ENCODE measurements at places on chromosomes 4 and X. TPM values are rescaled to one million over a fixed set of nuclear protein-coding genes. Genes with fewer than 3 reads are reported as not detected.

The FAM47A gene
- not detected for total RNA-seq

The PCDH11X gene
- 0.17 TPM for total RNA-seq

The TLR2 gene
- 2.0 TPM for total RNA-seq

The ALB gene
- not detected for total RNA-seq

The ITGB1BP2 gene
- 5.9 TPM for total RNA-seq

The SPATA4 gene
- not detected for total RNA-seq

The DKK2 gene
- 0.36 TPM for total RNA-seq

The FHDC1 gene
- total RNA-seq = 16.1 TPM

The GATA1 gene
- not detected for total RNA-seq

The P2RY4 gene
- 5.7 TPM for total RNA-seq

The POU4F2 gene
- not detected for total RNA-seq

The TCEAL3 gene
- 29.7 TPM for total RNA-seq

The ACE2 gene
- 23.2 TPM for total RNA-seq

The SRPX gene
- total RNA-seq = 50.7 TPM

GRCh38 chr4:52371841-52372240 is 287.3 kb downstream of the USP46 start:
- DNase-seq = no peak

DNA sequence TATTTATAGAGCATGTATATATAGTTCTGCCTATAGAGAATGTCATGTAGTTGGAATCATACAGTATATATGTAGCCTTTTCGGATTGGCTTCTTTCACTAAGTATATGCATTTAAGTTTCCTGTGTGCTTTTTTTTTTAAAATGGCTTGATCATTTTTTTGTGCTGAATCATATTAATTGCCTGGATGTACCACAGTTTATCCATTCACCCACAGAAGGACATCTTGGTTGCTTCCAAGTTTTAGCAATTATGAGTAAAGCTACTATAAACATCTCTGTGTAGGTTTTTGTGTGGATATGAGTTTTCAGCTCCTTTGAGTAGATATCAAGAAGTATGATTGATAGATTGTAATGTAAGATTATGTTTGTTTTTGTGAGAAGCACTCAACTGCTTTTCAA is 23.8 kb downstream of the PTTG2 start:
- DNase-seq = no peak

- DNase-seq = no peak
Measured at GRCh38 chrX:17697191-17697590, 40.1 kb upstream of the SCML1 start.

DNA sequence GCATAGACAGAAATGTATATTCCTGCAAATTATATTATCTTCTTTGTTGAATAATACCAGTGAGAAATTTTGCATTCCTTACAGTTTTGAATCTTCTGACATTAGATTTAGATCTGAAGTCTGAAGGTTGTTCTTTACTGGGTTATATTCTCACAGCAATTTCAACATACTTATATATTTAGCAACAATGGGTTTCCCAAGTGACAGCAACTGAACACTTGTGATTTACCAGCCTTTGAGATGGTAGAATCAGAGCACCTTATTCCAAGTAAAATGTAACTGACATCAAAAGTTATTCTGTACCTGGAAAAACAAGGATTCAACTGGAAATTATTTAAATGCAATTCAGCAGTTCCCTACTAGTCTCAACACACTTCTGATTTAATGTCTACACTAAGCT is 66.0 kb downstream of the RELL1 start:
- no peak for DNase-seq

DNA sequence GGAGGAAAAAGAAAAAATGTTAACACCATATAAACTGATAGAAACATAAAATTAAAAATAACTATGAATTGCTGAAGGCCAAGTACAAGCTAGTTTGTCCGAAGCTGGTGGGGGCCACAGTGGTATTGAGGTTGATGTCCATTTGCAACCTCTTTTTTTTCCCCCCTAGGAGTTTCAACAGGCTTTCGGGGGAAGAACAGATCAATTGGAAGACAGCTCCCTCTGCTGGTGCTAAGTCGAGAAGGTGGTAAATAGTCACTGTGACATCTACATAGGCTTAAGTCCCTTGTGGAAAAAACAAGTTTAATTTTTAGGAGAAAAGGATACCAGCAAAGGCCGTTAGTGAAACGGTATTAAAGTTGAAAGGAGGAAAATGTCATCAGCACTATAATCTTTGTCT is 115.7 kb upstream of the ZXDA start:
- DNase-seq = peak; percentile 44

DNA sequence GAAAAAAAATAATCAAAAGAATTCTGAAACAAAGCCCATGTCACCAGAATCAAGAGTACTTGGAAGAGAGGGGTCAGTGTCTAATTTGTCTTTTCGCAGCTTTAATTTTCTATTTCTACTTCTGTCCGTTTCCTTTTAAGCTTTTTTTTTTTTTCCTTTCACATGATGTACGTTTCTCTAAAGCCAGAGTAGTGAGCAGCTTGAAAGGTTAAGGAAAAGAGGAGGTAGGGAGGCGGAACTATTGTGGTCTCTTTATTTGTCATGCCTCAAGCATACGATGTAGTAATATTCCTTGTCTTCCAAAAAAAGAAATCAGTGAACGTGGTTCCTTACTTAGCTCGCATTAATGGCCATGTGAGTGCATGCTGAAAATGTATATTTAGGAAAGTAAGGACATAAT is 311.5 kb downstream of the TENM3 start:
- DNase-seq = no peak

DNA sequence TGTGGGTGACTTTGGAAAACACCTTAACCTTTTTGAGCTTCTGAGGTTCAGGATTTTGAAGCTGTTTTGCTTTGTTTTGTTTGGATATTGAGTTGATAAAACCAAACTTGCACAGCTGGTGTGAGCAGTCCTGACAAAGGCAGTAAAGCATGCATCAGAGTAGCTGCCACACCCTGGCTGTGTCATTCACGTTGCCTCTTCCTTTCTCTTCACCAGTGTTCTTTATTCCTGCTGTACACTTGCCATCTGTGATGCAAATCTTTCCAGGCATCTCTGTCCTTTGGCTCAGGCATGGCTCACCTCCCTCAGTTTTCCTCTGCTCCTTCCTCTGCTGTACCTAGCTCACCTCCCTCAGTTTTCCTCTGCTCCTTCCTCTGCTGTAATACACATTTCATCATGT is 1850.2 kb upstream of the AGA start:
- DNase-seq = no peak

GRCh38 chrX:115392871-115393270 is 103.4 kb downstream of the LUZP4 start:
- no peak for DNase-seq

GRCh38 chr4:26021417-26022345 is 107.7 kb downstream of the SMIM20 start:
- DNase-seq = no peak

- DNase-seq = no peak
Measured at GRCh38 chr4:38320833-38321232, 343.2 kb upstream of the KLF3 start.

GRCh38 chr4:185068837-185069236 is 50.5 kb downstream of the HELT start:
- DNase-seq = no peak

DNA sequence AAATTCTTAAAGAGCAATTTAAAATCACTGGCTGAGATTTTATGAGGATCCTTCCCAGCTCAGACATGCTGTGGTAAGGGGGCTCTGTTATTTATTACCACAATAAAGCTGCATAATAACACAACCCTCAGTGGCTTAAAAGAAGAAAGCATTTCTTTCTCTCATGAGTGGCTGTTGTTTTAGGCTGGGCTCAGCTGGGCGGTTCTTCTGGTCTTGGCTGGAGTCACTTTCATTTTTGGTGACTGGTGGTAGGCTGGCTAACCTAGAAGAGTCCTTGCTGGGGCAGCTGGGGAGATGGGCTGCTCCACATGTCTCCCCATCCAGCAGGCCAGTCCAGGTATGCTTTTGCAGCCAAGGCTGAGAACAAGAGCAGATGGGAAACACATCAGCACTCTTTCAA is 113.0 kb upstream of the MSX1 start:
- DNase-seq = no peak

GRCh38 chr4:7462509-7462971 is 27.8 kb upstream of the PSAPL1 start:
- DNase-seq = no peak

DNA sequence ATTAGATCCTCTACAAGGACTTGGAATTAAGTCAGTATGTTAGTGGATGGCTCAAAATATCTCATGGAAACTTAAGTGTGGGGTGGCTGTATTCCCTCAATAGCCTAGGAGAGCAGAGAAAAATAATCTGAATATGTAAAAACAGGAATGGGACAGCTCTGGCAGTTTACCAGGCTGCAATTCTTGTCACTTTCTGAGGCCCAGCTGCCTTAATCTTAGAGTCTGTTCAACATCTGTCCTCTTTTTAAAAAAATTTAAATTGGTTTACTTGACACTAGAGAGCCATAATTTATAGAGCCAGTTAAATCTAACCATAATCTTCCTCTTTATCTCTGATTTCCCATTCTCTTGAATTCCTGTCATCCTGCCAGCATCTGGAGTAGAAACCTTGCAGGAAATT is 109.2 kb upstream of the CXCL13 start:
- no peak for DNase-seq

DNA sequence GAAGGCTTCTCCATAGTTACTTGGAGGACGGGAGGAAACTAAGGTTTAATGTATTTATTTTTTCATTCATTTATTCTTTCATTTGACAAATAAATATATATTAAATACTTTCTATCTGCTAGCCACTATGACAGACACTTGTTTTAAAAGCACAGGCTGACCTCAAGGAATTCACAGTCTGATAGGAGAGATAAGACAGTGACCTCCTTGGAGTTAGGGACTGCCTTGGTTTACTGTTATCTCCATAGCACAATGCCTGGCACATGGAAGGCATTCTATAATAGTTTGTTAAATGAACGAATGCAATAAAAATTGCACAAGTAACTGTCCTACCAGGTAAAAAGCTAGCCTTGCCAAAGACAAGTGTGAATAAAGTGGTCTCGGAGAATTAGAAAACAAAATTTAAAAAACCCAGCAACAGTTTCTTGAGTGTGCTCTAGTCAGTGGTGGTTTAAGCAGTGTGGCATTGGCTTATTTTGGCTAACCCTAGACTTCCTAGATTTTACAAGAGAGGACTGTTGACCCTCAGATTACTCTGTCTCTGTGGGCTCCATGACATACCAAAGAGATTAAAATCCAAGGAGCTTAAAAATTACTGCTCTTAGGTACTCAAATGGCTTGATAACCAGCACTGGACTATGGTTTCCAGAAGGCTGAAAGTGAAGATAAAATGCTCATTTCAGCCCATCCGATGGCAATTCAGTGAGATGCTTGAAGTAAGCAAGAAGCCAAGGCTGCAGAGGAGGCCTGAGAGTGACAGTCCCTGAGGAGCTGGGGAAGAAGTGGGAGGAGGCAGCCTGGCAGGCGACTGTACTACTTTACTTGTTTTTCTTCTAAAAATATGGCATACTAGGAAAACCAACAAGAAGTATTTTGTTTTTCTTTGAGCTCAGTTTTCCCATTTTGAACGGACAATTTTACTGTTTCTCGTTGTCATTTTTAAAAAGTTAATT is 9.6 kb downstream of the AFP start:
- no peak for DNase-seq

DNA sequence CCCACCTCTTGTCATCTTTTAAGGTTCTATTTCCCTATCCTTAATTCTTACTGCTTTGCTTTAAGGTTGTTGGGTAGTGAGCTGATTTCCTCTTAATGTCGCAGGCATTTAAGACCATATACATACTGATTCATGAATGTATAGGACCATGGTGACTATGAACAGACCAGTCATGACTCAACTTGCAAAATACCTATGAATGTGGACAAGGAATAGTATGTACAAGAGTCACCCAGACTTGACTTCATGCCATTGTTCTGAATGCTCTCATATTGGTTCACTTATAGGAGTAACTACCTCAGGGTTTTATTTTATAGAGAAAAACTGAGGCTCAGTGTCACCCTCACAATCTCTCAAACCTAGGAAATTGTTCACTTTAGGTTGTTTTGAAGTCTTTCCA is 44.3 kb downstream of the CCNG2 start:
- no peak for DNase-seq

GRCh38 chrX:68049466-68049865 is 383.8 kb downstream of the OPHN1 start:
- DNase-seq = no peak

GRCh38 chr4:26784207-26784865 is 76.3 kb upstream of the STIM2 start:
- DNase-seq = no peak

DNA sequence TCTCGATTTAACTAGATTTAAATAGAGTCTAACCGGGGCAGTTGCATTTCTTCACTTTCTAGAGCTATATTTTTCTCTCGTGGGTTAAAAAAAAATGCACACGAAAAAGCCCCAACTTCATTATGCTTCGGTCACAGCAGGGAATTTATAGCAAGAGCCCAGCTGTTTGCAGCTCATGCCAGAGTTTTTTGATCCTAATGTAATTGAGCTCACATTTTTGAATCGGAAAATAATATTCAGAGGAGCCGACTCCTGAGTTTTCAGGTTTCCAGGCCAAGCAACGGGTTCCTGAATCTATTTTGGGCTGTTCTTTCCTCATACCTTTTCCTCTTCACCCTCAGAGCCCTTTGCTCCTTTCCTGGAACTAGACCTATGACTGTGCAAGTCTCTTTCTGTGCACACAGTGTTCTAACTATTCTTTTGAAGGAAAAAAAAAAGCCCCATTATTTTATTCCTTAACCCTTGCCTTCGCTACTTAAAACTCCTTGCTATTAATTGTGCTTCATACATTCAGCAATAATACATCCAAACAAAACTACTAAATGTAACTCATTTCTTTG is 27.5 kb upstream of the ESX1 start:
- no peak for DNase-seq

- DNase-seq = no peak
Measured at GRCh38 chr4:59060895-59061294, 1950.7 kb upstream of the IGFBP7 start.

DNA sequence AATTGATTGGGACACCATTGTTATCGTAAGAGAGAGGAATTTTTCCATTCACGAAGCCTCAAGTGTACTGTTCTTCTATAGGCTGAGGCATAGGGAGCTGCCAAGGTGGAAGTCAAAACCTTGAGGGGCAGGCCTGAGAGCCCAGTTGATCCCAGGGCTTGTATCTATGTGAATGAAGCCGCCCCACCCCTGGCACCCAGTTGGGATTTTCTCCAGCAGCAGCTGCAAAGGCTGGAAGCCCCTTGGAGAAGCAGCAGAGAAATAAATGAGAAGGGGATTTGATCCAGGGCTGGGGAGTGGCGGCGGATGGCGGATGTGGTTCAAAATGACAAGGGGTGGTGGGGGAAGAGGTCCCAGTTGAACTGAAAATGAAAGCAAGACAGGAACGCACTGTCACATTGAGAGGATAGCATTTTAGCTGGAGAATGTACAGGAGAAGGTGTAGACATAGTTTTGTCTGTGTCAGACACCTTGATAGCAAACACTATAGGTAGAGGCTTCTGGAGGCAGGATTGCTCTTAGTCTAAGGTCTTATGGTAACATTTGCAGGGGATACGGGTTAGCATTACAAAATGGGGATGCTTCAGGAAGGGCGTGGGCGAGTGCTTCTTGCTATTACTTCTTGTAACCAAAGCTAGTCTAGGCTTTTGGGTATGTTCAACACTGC is 32.6 kb downstream of the DOCK11 start:
- peak; percentile 53 for DNase-seq

- no peak for DNase-seq
Measured at GRCh38 chrX:81261576-81261975, 59.7 kb downstream of the SH3BGRL start.

Measured in mucosa of descending colon (tissue), 3 donors.